ENCODE measurements at places on chromosomes 16 and 17.

DNA sequence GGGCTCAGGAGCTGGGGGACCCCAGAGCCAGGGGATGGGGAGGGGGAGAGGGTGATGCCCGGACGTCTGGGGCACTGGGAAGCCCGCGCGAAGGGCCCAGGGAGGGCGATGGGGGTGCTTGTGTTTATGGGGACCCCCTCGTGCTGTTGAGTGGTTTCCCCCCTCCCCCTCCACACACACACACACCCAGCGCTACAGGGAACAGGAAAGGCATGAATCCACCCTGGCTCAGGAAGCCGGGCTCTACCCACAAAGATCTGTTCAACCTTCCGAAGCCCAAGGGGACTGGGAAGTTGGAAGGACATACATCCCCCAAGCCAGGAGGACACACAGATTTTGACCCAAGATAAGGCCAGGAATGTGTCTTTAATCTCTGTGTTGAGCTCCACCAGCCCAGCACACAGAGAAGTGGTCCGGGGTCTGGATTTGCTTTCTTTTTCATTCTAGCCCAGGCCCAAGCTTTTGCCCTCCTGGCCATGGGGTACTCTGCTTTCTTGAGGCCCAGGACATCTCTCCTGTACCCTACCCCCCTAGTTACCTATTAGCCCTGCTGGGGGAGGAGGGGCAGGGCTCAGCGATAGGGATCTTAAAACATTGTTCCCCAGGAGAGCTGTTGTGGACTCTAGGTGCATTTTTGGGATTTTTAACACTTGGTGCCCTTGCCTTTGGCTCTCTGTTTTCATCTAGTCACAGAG lies 1.2 kb downstream of the UBALD2 start:
- H3K27ac ChIP-seq, result peak overlapping the region; percentile 80
- H3K4me1 ChIP-seq, result peaks cover 54% of the 10 kb centered on the region
- DNase-seq, result no peak
- H3K36me3 ChIP-seq, result no peaks in the 10 kb centered on the region

DNA sequence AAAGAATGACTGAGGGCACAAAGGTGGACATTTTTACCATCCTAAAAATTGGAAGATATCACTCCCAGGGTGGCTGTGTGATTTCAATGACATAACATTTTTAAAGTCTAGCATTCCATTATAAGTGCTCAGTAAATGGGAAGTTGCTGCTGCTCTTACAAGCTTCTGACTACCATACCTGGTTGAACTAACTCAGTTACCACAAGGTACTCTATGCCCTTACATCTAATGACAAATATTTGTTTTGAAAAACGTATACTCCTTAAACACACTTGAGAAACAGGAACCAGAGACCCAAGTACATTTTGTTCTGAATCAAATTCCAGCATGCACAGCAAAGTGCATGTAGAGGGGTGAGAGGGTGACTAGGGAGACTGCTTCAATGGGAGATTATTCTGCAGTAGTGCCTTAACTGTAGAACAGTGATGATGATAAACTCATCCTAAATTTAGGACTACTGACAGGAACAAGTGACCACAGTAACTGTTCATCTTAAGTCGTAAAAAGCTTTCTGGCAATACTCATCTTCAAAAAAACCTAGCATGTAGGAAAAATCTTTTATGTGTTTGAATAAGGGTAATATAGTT lies 83.5 kb downstream of the KANSL1 start:
- DNase-seq, result no peak
- no peak overlapping the region for H3K4me3 ChIP-seq

- no peak overlapping the region for H3K4me3 ChIP-seq
- DNase-seq, result no peak
- no peaks in the 10 kb centered on the region for H3K36me3 ChIP-seq
- H3K27me3 ChIP-seq, result no peaks in the 10 kb centered on the region
- H3K27ac ChIP-seq, result no peak overlapping the region
Observed at GRCh38 chr16:29254676-29255495, 151.6 kb downstream of the NPIPB11 start.

DNA sequence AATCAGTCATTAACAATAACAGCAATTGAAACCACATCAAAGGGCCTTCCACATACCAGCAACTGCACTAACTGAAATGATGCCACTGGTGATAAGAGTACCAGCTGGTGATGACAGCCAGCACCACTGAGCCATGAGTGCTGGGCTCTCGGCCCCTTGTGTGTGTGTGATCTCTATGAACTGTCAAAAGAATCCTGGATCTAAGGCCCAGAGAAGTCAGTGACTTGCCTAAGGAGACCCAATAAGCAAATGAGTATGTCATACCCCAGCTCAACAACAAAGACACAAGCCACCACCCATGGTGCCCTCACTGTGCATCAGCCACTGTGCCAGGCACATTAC lies 220.9 kb downstream of the ZNF423 start:
- no peaks in the 10 kb centered on the region for H3K36me3 ChIP-seq
- no peak for DNase-seq
- no peak overlapping the region for H3K27ac ChIP-seq
- H3K4me1 ChIP-seq, result no peaks in the 10 kb centered on the region
- H3K27me3 ChIP-seq, result no peaks in the 10 kb centered on the region

DNA sequence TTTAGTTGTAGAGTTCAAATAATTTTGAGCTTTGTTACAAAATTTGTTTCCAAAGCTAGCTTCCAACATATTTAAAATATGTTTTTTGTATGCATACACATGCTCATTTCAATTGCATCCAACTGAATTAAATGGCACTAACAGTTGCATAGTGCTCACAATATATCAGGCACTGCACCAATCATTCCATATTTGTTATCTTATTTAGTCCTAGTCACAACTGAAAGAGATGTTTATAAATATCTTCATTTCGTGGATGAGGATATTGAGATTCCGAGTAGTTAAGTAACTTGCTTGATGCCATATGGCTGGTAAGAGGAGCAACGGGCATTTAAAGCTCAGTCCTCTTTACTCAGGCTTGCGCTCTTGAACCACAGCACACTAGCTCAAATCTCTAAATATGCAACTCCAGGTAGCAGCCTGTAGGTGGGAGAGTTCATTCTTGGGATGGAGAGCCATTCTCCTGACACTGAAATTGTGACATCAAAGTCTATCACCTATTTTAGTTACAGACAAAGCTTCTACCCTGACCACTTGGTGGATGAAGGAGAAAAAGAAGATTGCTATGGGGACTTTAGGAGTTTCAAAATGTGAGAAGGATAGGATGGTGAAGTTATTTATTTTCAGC lies 118.0 kb upstream of the CA10 start:
- H3K4me3 ChIP-seq, result no peak overlapping the region
- no peaks in the 10 kb centered on the region for H3K27me3 ChIP-seq
- H3K27ac ChIP-seq, result no peak overlapping the region
- no peak for DNase-seq

Data from Panc1 (cell line).